Fibroblast of skin of right quadriceps (primary cell): ENCODE measurements at places on chromosomes 5 and 9.

- DNase-seq: no peak
Measured at GRCh38 chr5:179817470-179817840, 3.2 kb upstream of the SQSTM1 start.

GRCh38 chr5:83911367-83911919 lies 190.8 kb upstream of the HAPLN1 start:
- no peak for DNase-seq

DNA sequence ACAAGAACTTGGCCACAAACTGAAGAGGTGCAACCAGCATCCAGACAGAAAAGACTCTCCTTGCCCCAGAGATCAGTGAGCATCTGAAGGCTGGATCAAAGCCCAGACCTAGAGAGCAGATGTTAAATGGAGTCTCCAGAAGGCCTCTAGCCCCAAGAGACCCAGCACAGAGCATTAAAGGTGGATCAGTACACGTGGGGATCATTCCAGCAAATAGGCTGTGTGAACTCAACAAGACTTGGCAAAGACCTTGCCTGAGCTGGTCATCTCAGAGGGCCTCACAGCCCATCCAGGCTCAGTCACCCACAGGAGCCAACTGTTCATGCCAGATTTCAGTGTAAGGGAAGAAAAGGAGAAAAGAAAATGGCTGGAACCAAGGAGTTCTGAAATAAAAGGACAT lies 214.0 kb downstream of the ENC1 start:
- no peak for DNase-seq

GRCh38 chr5:35963381-35963843 lies 25.0 kb upstream of the CAPSL start:
- no peak for DNase-seq

- DNase-seq: no peak
Measured at GRCh38 chr9:136538599-136539426, 7.0 kb downstream of the NOTCH1 start.

DNA sequence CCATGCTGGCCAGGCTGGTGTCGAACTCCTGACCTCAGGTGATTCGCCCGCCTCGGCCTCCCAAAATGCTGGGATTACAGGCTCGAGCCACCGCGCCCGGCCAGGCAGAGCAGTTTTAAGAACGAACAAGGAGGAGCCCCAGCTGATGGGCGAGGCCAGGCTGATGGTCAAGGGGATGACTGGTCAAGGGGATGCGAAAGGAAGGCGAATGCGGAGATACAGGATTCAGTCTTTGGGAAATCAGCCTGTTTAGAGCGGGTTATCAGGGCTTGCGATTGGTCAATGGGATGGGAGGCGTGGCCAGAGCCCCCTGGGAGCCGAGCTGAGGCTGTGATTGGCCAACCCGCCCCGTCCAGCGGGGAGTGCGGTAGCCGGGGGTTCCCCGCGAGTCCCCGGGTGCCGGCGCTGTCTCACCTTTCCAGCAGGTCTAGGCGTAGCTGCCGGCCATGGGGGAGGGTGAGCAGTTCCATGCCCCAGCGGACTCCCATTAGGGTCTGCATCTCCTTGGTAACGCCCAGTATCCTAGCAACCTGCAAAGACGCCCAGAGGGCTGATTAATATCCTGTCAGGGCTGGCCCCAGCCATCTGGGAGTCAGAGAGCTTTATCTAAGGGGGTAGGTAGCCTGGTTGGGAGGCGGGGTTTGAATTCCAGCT lies 7.5 kb upstream of the TOR2A start:
- DNase-seq: peak; percentile 73

DNA sequence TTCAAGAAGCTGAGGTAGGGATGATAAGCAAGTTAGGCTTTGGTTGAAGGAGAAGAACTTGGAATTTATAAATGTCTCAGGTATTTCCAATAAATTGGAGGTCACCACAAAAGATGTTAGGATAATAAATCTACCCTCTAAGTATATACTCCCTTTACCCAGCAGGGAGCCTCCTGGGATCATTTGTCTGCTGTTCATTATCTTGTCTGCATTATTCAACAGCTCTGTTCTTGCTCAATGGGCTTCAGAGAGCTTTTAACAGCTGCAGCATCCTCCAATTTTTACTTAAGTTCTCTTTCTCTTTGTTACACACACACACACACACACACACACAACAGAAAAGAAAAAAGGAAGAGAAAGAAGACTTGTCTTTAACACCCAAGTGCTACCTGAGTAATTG lies 51.7 kb upstream of the VPS13A start:
- no peak for DNase-seq

- no peak for DNase-seq
Measured at GRCh38 chr5:103679873-103680272, 117.3 kb upstream of the NUDT12 start.

GRCh38 chr9:114861922-114862605 lies 56.2 kb upstream of the TNFSF15 start:
- no peak for DNase-seq

GRCh38 chr5:9624196-9624947 lies 5.8 kb downstream of the TAS2R1 start:
- peak; percentile 24 for DNase-seq

DNA sequence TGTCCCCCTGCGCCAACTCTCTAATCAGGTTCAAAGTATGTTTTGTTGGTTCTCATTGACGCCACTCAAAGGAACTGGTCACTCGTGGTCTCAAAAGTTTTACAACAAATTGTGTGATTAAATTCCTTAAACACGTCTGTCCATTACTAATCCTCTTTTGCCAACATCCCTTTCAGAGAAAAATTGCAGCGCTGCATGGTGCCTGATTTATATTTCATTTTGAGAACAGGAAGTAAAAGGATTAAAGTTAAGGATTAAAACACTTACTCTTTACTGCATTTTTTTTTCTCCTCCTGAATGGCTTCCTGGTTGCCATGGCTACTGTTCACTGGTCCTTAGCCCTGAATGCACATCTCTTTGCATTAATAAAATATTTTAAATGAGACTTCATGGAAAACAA lies 383.5 kb downstream of the GLIS3 start:
- no peak for DNase-seq

- peak; percentile 10 for DNase-seq
Measured at GRCh38 chr5:171168171-171168570, 140.9 kb upstream of the TLX3 start.

DNA sequence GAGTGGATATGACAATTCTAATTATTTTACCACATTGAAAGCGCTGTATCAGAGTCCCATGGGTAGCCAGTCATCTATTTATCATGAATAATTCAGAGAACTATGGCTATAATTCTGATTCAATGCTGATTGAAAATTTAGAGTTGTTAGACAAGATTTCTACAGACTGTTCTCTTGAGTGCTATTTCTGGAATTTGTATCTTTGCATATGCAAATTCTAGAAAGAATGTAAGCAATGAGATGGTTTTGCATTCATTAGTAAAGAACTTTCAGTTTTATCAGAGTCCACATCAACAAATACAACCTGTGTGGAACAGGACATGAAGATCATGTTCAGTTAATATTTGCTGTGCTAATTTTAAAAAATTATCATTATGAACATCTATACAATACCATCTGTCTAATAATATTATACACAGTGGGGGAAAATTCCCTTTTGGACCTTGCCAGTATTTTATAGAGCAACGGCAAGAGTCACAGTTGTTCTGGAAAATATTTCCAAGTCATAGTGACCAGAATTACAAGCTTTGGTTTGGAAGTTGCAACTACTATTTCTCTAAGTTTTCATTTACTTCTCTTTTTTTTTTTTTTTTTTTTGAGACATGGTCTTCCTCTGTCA lies 372.7 kb upstream of the PTGER4 start:
- no peak for DNase-seq

DNA sequence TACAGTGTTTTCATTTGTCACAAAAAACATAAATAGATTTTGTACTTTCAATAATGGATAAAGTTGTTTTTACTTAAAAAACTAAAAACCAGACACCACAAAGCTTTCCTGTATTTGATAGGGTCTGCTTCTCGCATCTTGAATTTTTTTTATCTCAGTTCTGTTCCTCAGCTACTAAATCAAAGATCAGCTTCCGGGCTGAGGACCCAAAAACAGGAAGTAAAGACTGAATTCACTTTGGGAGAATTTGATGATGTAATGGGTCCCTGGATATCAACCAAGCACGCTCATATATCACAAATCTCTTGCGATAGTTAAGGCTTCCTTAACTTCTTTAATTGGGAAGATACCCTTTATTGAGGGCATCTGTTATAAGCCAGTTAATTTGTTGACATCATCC lies 24.1 kb downstream of the ITK start:
- DNase-seq: no peak

DNA sequence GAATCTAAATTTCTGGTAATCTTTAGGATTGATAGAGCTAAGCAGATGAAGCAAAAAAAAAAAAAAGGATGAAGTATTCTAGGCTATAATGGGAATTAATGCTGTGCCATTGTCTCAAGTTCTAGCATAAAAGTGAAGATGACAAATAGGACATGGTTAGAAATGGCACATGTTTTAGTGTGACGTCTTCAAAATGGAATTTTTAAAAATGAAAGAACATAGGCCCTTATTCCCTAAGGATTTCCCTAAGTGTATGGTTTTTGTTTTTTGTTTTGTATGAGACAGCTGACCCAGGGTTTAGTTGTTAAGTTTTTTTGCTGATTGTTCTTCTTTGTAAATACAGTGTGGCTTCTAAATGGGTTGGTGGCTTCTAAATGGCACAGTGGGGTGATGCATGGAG lies 7.1 kb downstream of the TLE4 start:
- no peak for DNase-seq

DNA sequence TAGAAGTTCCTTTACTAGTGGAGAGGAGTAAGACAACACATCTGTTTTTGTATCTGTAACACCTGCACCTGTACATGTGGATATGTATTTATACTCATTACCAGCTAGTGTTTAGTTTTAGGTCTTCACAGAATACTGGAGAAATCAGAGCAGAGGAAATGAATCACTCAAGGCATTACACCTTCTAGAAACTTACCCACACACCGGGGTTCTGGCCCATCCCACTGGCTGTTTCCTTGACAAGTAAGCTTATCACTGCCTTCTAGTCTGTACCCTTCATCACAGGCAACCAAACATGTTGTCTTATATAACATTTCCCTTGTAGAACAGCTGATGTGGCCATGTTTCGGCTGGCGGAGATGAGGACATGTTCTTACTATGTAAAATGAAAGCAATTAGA lies 76.7 kb downstream of the SVEP1 start:
- DNase-seq: no peak

- DNase-seq: no peak
Measured at GRCh38 chr5:172482156-172483020, 28.1 kb upstream of the SH3PXD2B start.

DNA sequence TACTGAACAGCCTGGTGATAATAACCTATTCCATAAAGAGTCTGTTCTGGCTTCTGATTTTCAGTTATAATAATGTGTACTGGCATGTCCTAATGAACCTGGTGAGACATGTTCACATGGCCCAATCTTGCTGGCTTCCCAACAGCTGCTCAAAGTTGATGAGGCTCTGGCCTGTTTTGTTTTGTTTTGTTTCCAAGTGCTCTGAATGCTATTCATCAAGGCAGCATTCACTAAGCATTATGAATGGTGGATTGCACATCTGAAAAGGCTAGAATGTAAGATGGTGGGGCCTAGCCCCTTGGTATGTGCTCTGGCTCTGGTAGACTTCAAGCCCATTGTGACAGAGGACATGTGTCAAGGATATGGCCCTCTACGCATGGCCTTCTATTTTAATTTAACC lies 388.5 kb downstream of the PSAT1 start:
- no peak for DNase-seq

- no peak for DNase-seq
Measured at GRCh38 chr5:62268234-62268633, 37.8 kb upstream of the KIF2A start.

GRCh38 chr5:160266752-160267345 lies 37.5 kb downstream of the FABP6 start:
- DNase-seq: no peak

DNA sequence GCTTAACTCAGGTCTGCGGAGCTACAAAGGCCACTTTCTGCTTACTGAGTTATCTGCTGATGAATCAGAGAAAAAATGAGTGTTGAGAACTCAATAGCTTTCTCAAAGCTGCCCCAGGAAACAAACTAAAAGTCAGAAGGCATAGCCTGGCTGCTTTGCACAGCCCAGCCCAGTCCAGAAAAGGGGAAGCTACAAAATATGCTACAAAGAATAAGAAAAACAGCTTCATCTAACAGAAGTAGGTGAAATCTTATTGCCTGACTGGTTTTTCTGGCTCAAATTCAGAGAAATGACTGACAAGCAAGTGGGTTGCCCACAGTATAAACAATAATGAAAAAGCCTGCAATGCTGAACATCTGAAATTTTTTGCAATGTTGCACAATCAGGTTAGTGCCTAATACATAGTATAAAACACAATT lies 156.2 kb downstream of the PPP2R2B start:
- peak; percentile 13 for DNase-seq

DNA sequence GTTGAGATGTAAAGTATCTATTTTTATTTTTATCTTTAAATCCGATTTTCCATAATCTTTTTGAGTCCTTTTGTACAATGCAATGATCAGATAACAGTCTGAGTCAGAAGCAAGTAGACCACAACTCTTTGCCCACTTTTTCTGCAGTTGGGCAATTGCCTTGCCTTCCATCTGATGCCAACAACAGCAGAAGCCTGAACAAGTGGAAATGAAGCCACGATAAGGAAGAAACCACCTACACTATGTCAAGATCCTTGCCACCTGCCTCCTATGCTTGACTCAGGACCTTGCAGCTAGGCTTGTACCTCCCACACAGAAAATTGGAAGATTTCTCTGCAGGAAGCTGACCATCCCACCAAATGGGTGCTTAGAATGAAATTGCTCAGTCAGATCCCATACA lies 78.6 kb downstream of the ANXA1 start:
- DNase-seq: no peak

DNA sequence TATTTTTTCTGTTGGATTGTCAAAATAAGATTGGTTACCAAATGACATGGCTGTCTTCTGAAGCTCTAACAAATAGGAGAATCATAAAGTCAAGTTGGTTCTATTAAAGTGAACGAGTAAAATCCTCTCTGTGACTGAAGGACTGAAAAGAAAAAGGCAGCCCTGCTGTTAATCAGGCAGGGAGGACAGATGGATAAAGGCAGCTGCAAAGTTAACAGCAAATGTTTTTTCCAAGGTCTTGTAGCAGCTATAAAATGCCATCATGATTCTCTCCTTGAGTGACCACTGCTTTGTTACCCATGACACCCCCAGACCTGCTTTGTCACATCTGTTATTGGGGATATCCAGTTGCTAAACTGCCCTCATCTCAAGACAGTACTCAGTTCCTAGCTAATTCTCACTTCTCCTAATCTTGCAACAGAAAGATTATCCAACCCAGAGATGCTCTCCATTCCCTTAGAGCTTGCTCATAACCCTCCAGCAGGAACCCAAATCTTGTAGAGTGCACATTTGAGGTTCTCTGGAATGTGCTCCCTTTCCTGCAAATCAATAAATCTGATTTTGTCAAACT lies 89.7 kb upstream of the PARP8 start:
- no peak for DNase-seq

DNA sequence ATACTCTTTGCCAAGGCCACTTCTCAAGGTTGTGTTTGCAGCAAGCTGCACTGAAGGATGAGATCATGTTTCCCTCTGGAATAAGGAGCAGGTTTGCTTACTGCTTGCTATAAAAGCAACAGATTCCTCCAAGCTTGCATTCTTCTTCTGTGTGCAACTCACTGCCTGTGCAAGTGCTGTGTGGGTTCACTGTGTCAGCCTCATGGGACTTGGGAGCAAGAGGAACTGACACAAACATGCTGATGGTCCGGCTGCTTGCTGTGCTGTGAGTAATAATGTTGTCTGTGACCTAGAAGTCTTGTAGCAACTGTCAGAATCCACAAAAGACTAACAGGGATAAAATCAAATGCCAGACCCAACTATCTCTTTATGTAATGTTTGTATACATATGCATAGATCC lies 33.6 kb upstream of the SHC3 start:
- DNase-seq: no peak
